ENCODE measurements at places on chromosomes 3 and 15. TPM values are rescaled to one million over a fixed set of nuclear protein-coding genes. Genes with fewer than 3 reads are reported as not detected.

The EBLN2 gene
- 11.0 TPM for total RNA-seq

The FBXO40 gene
- 0.23 TPM for total RNA-seq

The CYP19A1 gene
- 0.34 TPM for total RNA-seq

The CNTN4 gene
- 15.3 TPM for total RNA-seq

The RAD54L2 gene
- 29.9 TPM for total RNA-seq

The CPB1 gene
- total RNA-seq, result not detected

The TMEM45A gene
- total RNA-seq, result 9.2 TPM

The CACNA2D2 gene
- total RNA-seq, result 2.6 TPM

The VIPR1 gene
- 72.7 TPM for total RNA-seq

The FBXO45 gene
- total RNA-seq, result 5.8 TPM

The GUCA1C gene
- total RNA-seq, result not detected

The WWTR1 gene
- total RNA-seq, result 67.1 TPM

The LEKR1 gene
- 3.5 TPM for total RNA-seq

The CLCN2 gene
- 11.7 TPM for total RNA-seq

The AHSG gene
- not detected for total RNA-seq

The IQCF5 gene
- total RNA-seq, result not detected

The UROC1 gene
- not detected for total RNA-seq

The HTR3E gene
- not detected for total RNA-seq

The CLSTN2 gene
- total RNA-seq, result 9.7 TPM

The CFAP20DC gene
- total RNA-seq, result 0.18 TPM

The ARL14 gene
- total RNA-seq, result 2.9 TPM

The SLC9C1 gene
- total RNA-seq, result 0.13 TPM

The B4GALT4 gene
- 55.4 TPM for total RNA-seq

The SLC7A14 gene
- not detected for total RNA-seq

The RAB6B gene
- total RNA-seq, result 8.2 TPM

The CORO2B gene
- 5.4 TPM for total RNA-seq

The SCN11A gene
- 34.5 TPM for total RNA-seq

The LOXL1 gene
- total RNA-seq, result 30.9 TPM

The PSTPIP1 gene
- 12.3 TPM for total RNA-seq

The CATSPER2 gene
- total RNA-seq, result 17.2 TPM

The REC114 gene
- total RNA-seq, result not detected

The SERPINI1 gene
- total RNA-seq, result 2.8 TPM

The ARL13B gene
- total RNA-seq, result 8.9 TPM

The KNG1 gene
- total RNA-seq, result not detected

The CEP70 gene
- 51.6 TPM for total RNA-seq

The NR1I2 gene
- 1.2 TPM for total RNA-seq

The LMAN1L gene
- not detected for total RNA-seq

The ARNT2 gene
- 7.2 TPM for total RNA-seq

The ARHGAP31 gene
- total RNA-seq, result 25.4 TPM
